Spleen (tissue), 13 donors: ENCODE measurements at places on chromosomes 1 and 21. TPM values are rescaled to one million over a fixed set of nuclear protein-coding genes. Genes with fewer than 3 reads are reported as not detected.
A peak's percentile ranks its signal among the peaks of the same experiment; 100 is the strongest.

Gene S100A7A
- total RNA-seq: not detected

Gene SAMD13
- total RNA-seq: 2.6 TPM

- peaks cover 17% of the 10 kb centered on the region for H3K4me1 ChIP-seq
- no peak overlapping the region for H3K4me3 ChIP-seq
- no peaks in the 10 kb centered on the region for H3K27me3 ChIP-seq
- DNase-seq: peak; percentile 79
- H3K27ac ChIP-seq: peak overlapping the region; percentile 25
- no peaks in the 10 kb centered on the region for H3K36me3 ChIP-seq
Observed at GRCh38 chr1:245956225-245956624, 550.9 kb downstream of the SMYD3 start.

DNA sequence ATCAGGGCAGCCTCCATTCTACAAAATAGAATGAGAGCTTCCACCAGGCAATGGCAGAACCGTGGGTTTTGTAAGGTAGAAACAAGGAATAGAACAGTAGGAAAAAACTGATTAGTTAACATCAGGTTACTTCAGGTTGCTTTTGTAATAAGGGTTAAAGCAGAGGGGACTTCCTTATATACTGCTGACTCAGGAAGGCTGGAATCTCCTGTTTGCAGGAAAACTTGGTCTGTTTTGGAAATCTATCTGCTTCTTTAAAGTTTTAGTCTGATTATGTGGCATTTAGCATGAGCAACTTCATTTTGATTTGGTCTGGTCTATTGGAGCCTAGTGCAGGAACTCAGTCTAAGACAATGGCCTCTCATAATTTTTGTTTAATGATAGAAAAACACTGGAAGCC is 32.7 kb upstream of the RAB4A start:
- H3K27ac ChIP-seq: no peak overlapping the region
- H3K4me3 ChIP-seq: no peak overlapping the region

DNA sequence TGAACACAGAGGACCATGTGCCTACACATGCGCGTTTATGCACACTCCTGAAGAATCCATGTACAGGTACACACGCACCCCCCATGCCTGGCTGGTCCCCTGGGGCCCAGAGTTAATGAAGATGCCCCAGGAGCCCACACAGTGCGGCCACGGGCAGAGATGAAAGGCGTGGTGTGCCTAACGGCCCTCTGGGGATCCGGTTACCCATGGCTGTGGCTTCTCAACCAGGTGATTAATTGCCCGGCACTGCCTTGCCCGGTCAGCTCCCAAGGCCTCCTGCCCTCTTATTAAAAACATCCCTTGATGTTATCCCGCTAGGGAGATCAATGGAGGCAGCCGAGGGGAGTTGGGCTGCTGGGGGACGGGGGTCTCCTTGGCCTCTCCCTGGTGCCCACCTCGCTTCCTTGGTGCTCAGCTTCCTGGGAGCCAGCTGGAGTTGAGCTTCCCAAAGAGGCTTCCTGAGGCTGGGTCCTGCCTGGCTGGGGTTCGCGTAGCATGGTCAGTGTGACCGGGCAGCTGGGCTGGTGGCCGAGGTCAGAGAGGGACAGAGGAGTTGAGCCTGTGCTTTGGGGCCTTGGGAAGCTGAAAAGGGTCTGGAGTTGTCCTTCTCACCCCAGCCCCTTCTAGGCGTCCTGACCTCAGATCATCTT is 75.0 kb upstream of the WNT4 start:
- peaks cover 1% of the 10 kb centered on the region for H3K27me3 ChIP-seq
- DNase-seq: peak; percentile 50
- no peak overlapping the region for H3K27ac ChIP-seq
- no peaks in the 10 kb centered on the region for H3K36me3 ChIP-seq
- no peak overlapping the region for H3K4me3 ChIP-seq
- no peaks in the 10 kb centered on the region for H3K4me1 ChIP-seq

GRCh38 chr1:24923485-24924113 is 6.5 kb downstream of the RUNX3 start:
- peaks cover 76% of the 10 kb centered on the region for H3K36me3 ChIP-seq
- peaks cover 100% of the 10 kb centered on the region for H3K4me1 ChIP-seq
- no peak overlapping the region for H3K4me3 ChIP-seq
- DNase-seq: no peak
- peak overlapping the region; percentile 43 for H3K27ac ChIP-seq

- H3K36me3 ChIP-seq: no peaks in the 10 kb centered on the region
- no peak overlapping the region for H3K4me3 ChIP-seq
- H3K27ac ChIP-seq: no peak overlapping the region
Observed at GRCh38 chr1:108504447-108504846, 54.3 kb downstream of the NBPF6 start.
